Karpas-422 (cell line): ENCODE measurements at places on chromosomes 6 and 20. TPM values are rescaled to one million over a fixed set of nuclear protein-coding genes. Genes with fewer than 3 reads are reported as not detected.

- no peak overlapping the region for H3K27ac ChIP-seq
- DNase-seq, result no peak
- H3K4me1 ChIP-seq, result no peaks in the 10 kb centered on the region
- H3K36me3 ChIP-seq, result 0 out of 2 replicates have a peak, but pooled peaks cover 3% of the 10 kb centered on the region
- no peak overlapping the region for H3K4me3 ChIP-seq
- H3K27me3 ChIP-seq, result no peaks in the 10 kb centered on the region
Observed at GRCh38 chr6:110250838-110251237, 70.6 kb downstream of the CDC40 start.

- peaks cover 41% of the 10 kb centered on the region for H3K4me1 ChIP-seq
- no peak for DNase-seq
- H3K27ac ChIP-seq, result no peak overlapping the region
- no peaks in the 10 kb centered on the region for H3K36me3 ChIP-seq
- no peaks in the 10 kb centered on the region for H3K27me3 ChIP-seq
- no peak overlapping the region for H3K4me3 ChIP-seq
Observed at GRCh38 chr6:21590346-21590745, 3.2 kb upstream of the SOX4 start.

- H3K4me3 ChIP-seq, result no peak overlapping the region
- peaks cover 25% of the 10 kb centered on the region; the same call in 1 of the 2 replicates for H3K36me3 ChIP-seq
- no peaks in the 10 kb centered on the region for H3K27me3 ChIP-seq
- no peaks in the 10 kb centered on the region for H3K4me1 ChIP-seq
- H3K27ac ChIP-seq, result no peak overlapping the region
- DNase-seq, result no peak
Observed at GRCh38 chr6:133991096-133991593, 38.1 kb downstream of the TBPL1 start.

- no peaks in the 10 kb centered on the region for H3K4me1 ChIP-seq
- H3K36me3 ChIP-seq, result no peaks in the 10 kb centered on the region
- H3K27ac ChIP-seq, result no peak overlapping the region
- no peak overlapping the region for H3K4me3 ChIP-seq
- no peaks in the 10 kb centered on the region for H3K27me3 ChIP-seq
- DNase-seq, result no peak
Observed at GRCh38 chr6:118408863-118409262, 139.2 kb upstream of the PLN start.

DNA sequence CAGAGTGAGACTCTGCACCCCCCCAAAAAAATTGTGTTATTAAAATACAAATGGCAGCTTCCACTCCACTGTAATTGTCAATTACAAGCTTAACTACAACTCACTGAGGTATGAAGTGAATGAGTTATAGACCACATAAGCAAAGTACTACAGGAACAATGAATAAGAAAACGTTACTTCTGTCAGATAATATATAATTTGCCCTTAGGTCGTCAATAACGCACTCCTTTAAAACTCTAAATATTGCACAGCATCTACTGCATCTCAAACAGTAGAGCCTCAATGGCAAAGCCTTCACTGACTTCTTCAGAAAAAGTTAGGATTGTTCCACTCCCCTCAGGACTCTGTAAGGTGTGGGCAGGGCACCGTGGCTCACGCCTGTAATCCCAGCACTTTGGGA, 2.0 kb upstream of the HBS1L start:
- no peak overlapping the region for H3K27ac ChIP-seq
- H3K4me3 ChIP-seq, result no peak overlapping the region
- DNase-seq, result no peak
- 0 out of 2 replicates have a peak, but pooled peaks cover 2% of the 10 kb centered on the region for H3K36me3 ChIP-seq
- peaks cover 26% of the 10 kb centered on the region for H3K4me1 ChIP-seq

- H3K36me3 ChIP-seq, result no peaks in the 10 kb centered on the region
- no peak overlapping the region for H3K4me3 ChIP-seq
- no peaks in the 10 kb centered on the region for H3K27me3 ChIP-seq
- H3K4me1 ChIP-seq, result peaks cover 9% of the 10 kb centered on the region
- no peak for DNase-seq
- no peak overlapping the region for H3K27ac ChIP-seq
Observed at GRCh38 chr6:106882138-106882537, 92.4 kb downstream of the CD24 start.

- H3K27ac ChIP-seq, result no peak overlapping the region
- H3K36me3 ChIP-seq, result no peaks in the 10 kb centered on the region
- H3K4me3 ChIP-seq, result no peak overlapping the region
- H3K27me3 ChIP-seq, result no peaks in the 10 kb centered on the region
- H3K4me1 ChIP-seq, result no peaks in the 10 kb centered on the region
Observed at GRCh38 chr6:143811501-143812157, 31.5 kb upstream of the LTV1 start.

GRCh38 chr6:129551486-129551885, 158.5 kb downstream of the ARHGAP18 start:
- no peak overlapping the region for H3K4me3 ChIP-seq
- no peaks in the 10 kb centered on the region for H3K4me1 ChIP-seq
- DNase-seq, result no peak
- H3K27ac ChIP-seq, result no peak overlapping the region
- H3K36me3 ChIP-seq, result no peaks in the 10 kb centered on the region

DNA sequence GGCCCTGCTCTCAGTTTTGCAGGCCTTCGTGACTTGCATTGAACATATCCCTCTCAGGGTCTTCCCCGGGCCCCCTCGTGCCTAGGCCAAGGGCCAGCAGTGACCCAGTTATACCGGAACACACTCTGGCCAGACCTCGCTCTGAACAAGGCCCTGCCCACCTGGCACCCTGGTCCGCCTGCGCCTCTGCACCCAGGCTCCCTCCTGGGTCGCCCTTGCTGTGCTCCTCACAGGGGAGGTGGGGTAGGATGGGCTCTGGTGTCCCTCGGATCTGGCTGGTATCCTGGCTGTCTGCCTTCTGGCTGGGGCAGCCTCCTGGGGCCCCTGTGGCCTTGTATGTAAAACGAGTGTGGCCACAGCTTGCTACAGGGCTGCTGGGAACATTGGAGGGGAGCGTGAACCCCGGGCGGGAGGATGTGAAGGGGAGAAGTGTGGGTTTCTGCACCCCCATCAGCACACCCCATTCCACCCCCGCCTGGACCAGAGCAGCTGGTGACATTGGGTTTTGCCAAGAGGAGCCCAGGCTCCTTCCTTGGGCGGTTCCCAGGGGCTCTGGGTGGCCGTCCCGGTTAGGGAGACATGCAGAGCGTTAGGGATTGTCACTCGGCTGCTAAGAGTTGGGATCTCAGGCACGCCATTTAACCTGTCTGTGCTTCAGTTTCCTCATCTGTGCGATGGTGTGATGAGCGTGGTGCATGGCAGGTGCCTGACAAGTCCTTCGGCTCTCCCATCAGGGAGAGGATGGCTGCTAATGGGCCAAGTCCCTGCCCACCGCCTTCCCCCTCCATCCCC, 17.5 kb downstream of the SRC start:
- H3K36me3 ChIP-seq, result peaks cover 14% of the 10 kb centered on the region
- H3K27ac ChIP-seq, result peak overlapping the region; percentile 92
- DNase-seq, result no peak
- H3K27me3 ChIP-seq, result no peaks in the 10 kb centered on the region
- peaks cover 89% of the 10 kb centered on the region for H3K4me1 ChIP-seq
- H3K4me3 ChIP-seq, result no peak overlapping the region; the same call in 1 of the 2 replicates

- H3K27me3 ChIP-seq, result no peaks in the 10 kb centered on the region
- no peak overlapping the region for H3K4me3 ChIP-seq
- H3K27ac ChIP-seq, result no peak overlapping the region
- DNase-seq, result no peak
Observed at GRCh38 chr6:139942331-139942730, 567.9 kb upstream of the CITED2 start.

DNA sequence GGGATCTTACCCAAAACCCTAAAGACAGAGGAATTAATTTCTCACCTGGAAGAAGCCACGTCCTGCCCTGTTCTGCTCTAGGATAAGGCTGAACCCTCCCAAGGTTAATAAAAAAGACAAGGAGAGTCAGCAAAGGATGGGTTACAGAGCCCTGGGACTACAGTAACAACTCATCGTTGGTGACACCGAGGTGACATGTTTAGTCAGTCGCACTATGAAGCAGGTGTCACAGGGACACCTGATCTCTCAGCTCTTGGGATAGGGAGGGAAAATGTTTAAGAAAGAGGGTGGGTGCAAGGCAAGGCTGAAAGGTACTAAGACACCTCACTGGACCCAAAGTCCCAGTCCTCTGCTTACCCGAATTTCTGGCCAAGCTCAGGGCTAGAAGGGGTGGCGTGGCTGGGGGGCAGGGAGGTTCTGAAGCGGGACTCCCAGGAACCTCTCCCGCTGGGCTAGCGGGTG, 562 bp downstream of the MOCS1 start:
- no peaks in the 10 kb centered on the region for H3K4me1 ChIP-seq
- no peaks in the 10 kb centered on the region for H3K27me3 ChIP-seq
- H3K27ac ChIP-seq, result no peak overlapping the region
- DNase-seq, result no peak
- H3K4me3 ChIP-seq, result no peak overlapping the region
- H3K36me3 ChIP-seq, result no peaks in the 10 kb centered on the region

DNA sequence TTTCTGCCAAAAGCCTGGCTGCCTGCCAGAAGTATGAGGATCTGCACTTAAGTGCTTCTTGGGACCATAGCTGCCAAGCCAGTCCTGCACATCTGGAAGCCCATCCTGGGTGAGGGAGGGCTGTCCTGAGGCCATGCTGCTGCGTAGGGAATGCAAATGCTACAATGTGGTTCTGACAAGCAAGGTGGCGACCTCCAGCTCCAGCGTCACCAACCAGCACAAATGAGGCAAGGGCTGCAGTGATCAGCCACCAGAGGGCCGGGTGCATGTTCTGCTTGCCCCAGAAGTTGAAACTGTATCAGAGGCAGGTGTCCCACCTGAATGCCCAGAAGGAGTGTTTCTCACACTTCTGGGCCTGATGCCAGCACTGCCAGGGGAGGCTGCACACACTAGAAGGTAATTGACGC, 99.1 kb upstream of the KCNQ5 start:
- no peaks in the 10 kb centered on the region for H3K36me3 ChIP-seq
- H3K4me3 ChIP-seq, result no peak overlapping the region
- peaks cover 7% of the 10 kb centered on the region; the same call in 1 of the 2 replicates for H3K4me1 ChIP-seq
- DNase-seq, result peak; percentile 78
- no peaks in the 10 kb centered on the region for H3K27me3 ChIP-seq

- peaks cover 100% of the 10 kb centered on the region for H3K4me1 ChIP-seq
- no peaks in the 10 kb centered on the region for H3K36me3 ChIP-seq
- H3K27ac ChIP-seq, result peak overlapping the region; percentile 96
- DNase-seq, result peak; percentile 77
- H3K4me3 ChIP-seq, result peak overlapping the region; percentile 45; the same call in 1 of the 2 replicates
Observed at GRCh38 chr6:52548353-52548713, 28.5 kb downstream of the TRAM2 start.

MOG gene
- not detected in 2 replicates for total RNA-seq

SNPH gene
- 0.93 and 1.4 TPM in 2 replicates for total RNA-seq
